Activated CD4-positive, alpha-beta T cell treated with anti-CD3 and anti-CD28 coated beads for 36 hours (primary cell): ENCODE measurements at places on chromosomes 3 and 15. TPM values are rescaled to one million over a fixed set of nuclear protein-coding genes. Genes with fewer than 3 reads are reported as not detected.

GRCh38 chr15:60541481-60542299 is 62.7 kb upstream of the ICE2 start:
- no peak for DNase-seq

GRCh38 chr15:71790081-71790480 is 20.3 kb upstream of the NR2E3 start:
- DNase-seq, result no peak

GRCh38 chr15:40468898-40469331 is 1.9 kb upstream of the CHST14 start:
- DNase-seq, result no peak

DNA sequence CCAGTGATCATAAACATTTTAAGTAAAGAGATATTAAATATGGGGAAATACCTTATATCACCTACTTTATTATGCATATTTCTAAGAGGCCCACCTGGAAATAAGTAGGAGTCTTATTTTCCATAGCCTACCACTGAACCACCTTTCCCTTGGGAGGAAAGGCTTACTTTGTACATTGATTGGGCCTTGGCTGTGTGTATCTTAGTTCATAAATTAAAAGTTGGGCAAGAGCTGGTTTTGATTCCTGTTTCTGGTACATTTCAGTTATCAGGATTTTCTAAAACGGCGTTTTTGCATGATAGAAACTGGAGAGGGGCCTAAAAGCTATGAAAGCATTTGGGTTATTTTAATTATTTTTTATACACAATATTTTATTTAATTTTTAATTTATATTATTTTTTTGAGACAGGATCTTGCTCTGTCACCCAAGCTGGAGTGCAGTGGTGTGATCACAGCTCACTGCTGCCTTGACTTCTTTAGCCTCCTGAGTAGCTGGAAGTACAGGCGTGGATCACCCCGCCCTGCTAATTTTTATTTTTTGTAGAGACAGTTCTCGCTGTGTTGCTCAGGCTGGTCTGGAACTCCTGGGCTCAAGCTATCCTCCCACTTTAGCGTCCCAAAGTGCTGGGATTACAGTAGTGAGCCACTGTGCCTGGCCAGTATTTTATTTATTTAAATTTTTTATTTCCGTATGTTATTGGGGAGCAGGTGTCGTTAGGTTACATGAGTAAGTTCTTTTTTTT is 2.6 kb downstream of the GMPS start:
- no peak for DNase-seq

Gene FSIP1
- 0.32 TPM for total RNA-seq
